Right renal pelvis (tissue), 4 donors: ENCODE measurements at places on chromosomes 13 and 19. TPM values are rescaled to one million over a fixed set of nuclear protein-coding genes. Genes with fewer than 3 reads are reported as not detected.

DNA sequence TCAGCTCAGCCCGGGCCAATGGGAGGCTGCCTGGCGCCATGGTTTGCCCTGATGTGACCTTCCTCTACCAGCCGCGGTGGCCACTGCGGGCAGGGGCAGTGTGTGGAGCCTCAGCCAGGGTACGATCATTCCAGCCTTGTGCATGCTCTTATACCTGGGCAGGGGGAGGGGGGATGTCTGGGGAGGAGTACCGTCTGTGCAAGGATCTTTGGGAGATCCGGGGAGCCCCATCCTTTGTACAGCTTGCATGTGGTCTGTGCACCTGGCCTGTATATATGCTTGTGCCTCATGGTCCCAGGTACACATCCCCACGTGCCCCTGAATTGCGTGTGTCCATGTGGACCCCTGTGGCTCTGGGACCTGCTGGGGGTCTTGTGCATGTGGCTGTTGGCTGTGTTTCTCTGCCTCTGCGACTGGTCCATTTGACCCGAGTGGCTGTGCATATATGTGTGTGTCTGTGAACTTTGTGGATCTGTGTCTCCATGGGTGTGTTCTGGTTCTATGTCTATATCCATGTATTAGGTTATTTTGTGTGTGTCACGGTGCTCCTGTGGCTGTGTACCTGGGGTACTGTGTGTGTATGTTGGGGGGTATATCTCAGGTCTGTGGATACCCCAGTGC lies 12.8 kb upstream of the NANOS3 start:
- DNase-seq = no peak

MYCBP2 gene
- 60.8 TPM for polyA plus RNA-seq

ZNF540 gene
- 4.2 TPM for polyA plus RNA-seq

- DNase-seq = no peak
Observed at GRCh38 chr19:2813235-2814160, 6.2 kb upstream of the ZNF554 start.

PDX1 gene
- not detected for polyA plus RNA-seq

ZNF136 gene
- 20.9 TPM for polyA plus RNA-seq

DNA sequence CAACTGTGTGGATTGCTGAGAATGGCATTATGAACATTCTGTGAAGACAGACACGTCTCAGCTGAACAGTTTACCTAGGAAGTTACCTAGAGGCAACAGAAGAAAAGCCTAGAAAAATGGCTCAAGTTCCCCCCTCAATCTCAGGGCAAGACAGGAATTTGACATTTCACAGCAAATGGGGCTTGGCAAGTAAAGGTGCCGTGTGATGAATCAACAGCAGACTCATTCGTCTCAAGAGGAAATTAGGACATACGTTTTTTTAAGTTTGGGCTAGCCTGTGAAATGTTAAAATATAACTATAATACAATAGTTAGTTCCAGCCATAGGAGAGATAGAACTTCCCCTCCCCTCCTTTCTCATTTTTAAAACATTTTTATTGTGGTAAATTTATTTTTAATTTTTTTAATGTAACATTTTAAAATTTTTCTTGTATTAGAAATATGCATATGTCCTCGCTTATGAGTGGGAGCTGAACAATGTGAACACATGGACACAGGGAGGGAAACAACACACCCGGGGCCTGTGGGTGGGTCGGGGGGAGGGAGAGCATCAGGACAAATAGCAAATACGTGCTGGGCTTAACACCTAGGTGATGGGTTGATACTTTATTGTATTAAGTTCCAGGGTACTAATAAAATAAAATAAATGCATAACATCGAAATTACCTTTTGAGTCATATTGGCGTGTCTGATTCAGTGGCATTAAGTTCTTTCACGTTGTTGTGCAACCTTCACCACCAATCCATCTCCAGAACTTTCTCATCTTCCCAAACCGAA lies 116.0 kb downstream of the COL4A2 start:
- no peak for DNase-seq

TMEM150B gene
- 0.72 TPM for polyA plus RNA-seq

- no peak for DNase-seq
Observed at GRCh38 chr13:99980201-99980823, 1.3 kb upstream of the ZIC2 start.

- no peak for DNase-seq
Observed at GRCh38 chr13:29619995-29620394, 24.5 kb upstream of the SLC7A1 start.

DNA sequence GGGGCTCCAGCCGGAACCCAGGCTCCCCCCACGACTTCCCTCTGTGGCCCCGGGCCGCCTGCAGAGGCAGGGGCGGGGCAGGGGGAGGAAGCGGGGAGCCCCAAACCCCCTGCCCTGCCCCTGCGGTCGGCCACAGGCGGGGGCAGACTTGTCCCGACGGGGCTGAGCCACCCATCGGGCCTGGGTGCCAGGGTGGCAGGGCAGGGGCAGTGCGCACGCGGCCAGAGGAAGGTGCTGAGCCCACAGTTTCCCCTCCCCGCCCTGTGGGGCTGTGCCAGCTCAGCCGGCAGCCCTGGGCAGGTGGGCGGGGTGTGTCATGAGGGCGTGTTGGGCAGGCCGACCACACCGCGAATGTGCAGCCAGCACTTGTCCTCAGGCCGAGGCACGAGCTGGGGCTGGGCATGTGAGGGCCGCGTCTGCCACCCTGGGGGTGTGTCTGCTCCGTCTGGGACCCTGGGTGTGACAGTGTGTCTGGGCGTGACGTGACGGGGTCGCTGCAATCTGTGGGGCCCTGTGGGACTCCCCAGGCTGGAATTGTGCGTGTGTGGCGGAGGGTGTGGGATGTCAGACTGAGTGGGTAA lies 17.7 kb downstream of the CCDC97 start:
- no peak for DNase-seq
